ENCODE measurements at places on chromosomes 2 and 18.

DNA sequence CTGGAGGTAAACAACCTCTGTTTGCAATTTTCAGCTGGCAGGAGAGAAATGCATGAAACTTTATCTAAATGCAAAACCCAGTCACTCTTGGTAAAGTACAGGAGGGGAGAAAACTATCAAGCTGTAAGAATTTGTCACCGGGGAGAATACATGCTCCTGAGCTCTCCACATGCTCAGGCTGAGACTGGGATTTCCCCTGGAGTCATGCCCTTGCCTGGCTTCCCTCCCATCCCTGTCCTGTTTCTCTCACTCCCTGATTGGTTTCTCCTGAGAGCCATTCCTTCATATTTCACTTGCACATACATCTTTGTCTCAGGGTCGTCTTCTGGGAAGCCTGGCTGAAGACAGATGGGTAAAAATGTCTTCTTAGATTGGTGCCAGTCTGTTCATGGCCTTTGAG is 52.9 kb upstream of the SPATS2L start:
- peak; percentile 10 for DNase-seq

- DNase-seq = no peak
These were observed 237.3 kb downstream of the GALR1 start for GRCh38 chr18:77486985-77487384.

- no peak for DNase-seq
These were observed 127.0 kb downstream of the FAM168B start for GRCh38 chr2:130966149-130966774.

- DNase-seq = no peak
These were observed 28.1 kb downstream of the EIF4E2 start for GRCh38 chr2:232578626-232579025.

DNA sequence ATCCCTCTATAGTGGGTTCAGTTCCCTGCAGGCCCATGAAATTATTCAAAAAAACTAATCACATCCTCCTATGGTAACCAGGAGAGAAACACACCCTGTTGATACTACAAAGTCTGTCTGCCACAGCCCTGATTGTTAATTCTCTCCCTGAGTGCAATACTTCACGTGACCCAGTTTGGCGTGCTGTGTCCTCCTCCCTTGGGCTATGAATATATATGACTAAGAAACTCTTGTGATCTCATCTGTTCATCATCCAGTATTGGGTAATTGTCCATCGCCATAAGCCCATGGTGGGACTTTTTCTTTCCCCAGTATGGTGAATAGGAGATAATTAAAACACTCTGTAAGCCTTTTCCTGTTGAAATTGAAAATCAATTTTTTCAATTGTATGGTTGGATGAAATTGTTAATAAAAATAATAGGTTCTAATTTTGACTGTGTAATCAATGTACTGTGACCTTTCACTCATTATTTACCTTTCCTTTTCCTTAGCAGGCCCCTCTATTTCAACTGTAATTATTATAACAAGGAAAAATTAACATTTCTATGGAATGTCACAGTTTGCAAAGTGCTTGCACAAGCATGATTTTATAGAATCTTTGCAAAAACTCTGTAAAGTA is 1822.6 kb downstream of the SUCLG1 start:
- DNase-seq = no peak

DNA sequence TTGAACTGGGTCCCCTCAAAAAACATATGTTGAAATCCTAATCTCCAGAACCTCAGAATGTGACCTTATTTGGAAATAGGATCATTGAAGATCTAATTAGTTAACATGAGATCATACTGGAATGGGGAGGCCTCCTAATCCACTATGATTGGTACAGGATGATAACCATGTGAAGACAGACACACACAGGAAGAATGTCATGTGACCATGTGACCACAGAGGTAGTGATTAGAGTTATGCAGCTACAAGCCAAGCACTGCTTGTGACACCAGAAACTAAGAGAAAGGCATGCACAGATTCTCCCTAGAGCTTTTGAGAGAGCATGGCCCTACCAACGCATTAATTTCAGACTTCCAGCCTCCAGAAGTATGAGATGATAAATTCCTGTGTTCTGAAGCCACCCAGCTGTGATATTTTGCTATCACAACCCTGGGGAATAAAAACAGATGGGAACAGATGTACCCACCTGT is 47.0 kb upstream of the TGIF1 start:
- peak; percentile 49 for DNase-seq
